ENCODE measurements at places on chromosomes 1 and 21.

DNA sequence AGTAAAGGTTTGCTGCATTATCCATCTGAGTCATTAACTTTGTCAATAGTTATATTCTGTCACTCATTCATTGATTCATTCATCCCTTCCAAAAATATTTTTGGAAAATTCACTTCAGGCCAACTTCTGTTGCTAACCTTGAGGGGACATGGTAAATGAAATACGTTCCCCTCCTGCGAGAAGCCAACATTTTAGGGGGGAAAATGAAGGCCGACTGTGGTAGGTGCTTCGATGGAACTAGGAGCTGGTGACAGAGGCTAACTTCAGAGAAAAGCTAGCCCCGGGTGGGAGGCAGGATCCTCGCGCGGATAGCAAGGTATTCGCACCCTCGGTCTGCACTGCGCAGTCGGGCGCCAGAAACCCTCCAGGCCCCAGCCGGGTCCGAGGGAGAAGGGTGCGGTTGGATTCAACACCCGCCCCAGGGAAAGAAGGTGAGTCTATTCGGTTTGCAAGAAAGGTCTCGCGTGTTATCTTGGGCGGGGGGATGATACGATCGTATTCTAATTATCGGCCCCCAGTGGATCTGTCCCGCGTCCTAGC is 646 bp upstream of the RRP15 start:
- DNase-seq: no peak

- peak; percentile 21 for DNase-seq
These were observed 23.8 kb downstream of the PTPRF start for GRCh38 chr1:43554444-43554992.

- peak; percentile 62 for DNase-seq
These were observed 1.6 kb downstream of the SOX13 start for GRCh38 chr1:204074274-204075138.

DNA sequence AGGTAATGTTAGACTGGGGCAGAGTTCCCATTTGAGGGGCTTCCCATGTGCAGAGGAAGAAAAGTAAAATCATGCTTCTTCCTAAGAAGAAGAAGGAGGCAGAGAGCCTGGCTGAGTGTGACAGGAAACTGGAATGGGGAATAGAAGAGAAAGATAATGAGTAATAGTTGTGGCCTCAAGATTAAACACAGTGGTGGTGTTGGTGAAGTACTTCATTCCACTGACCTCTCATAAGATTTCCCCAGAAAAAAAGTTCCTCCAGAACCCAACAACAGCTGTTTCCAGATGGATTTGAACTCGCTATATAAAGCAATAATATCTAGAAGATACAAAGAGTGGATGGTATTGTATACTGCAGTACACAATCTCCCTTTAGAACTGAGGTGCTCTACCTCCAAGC is 13.0 kb downstream of the RGS1 start:
- DNase-seq: no peak

GRCh38 chr1:59418363-59419144 is 121.7 kb downstream of the FGGY start:
- DNase-seq: no peak

GRCh38 chr1:232486454-232487207 is 143.3 kb downstream of the SIPA1L2 start:
- DNase-seq: peak; percentile 4

DNA sequence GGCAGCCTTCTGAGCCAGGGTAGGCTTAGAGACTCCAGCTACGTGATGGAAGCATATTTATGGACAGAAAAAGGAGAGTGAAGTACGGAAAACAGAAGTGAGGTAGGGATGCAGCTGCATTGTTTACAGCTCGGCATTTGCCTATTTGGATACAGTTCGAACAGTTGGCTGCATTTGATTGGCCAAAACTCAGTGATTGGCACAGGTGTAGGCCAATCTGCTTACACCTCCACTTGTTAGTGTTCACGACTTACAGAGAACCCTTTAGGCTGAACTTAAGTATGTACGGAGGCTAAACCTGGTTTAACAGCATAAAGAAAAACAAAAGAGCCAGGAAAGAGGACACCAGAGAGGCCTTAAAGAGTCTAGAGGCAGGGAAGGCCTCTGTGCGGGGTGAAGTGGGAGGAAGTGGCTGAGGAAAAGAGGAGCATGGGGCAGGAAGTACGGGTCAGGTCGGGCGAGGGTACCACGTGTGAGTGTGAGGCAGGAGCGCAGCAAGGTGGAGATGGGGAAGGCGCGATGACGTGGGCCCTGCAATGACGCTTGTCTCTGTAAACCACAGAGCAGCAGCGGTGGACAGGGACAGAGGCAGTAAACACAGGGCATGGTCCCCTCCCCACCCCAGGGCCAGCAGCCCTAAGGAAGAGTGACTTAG is 32.0 kb downstream of the RSPH1 start:
- DNase-seq: no peak

- no peak for DNase-seq
These were observed at the start of gene C1orf185 for GRCh38 chr1:51101976-51102375. Gene C1orf185 (plus strand): TSS chr1:51102228. CDS start chr1:51102234, 6 bp downstream.

All from kidney glomerular epithelial cell (primary cell).